AG20443 (cell line): ENCODE measurements at places on chromosomes 12 and 14.
A peak's percentile ranks its signal among the peaks of the same experiment; 100 is the strongest.

GRCh38 chr14:20830831-20831230 lies 28.2 kb upstream of the RNASE1 start:
- DNase-seq, result no peak

DNA sequence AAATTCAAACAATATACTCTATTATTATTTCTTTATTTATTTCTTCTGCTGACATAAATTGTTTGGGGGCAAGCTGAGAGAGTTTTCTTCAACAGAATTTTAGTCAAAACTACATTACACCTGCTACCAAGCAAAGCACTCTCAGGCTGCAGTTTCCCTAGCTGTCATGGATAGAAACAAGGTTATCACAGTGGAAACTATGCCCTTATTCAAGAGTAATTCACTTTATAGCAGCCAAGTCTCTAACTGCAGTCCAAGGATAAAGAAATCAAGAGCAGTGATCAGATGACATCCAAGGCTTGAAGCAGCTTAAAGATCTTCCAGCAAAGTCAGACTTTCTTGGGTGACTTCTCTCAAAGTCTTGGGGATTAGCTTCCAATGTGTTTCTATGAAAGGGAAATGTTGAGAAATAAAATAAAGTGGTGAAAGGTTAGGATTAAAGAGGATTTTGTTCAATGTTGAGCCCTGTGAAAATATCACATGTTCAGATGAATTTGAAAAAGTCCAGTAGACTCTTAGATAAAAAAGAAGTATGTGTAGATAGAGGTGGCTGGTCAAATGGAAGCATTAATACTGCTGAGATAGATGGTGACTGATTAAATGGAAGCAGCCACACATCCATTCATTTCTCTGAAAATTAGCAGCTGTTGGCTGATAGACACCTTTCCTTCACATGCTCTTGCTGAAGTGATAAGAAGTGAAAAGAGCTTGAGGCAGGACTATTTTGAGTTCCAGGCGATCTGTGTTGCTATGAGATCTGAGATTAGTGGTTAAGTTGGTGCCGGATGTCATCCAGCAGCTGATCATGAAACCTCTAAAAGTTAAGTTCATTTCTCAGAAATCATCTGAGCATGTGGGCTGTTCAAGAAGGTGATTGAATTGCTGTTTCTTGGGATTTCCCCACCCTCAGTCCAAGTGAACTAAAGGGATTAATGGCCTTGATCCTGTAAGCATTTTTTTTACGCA lies 257.8 kb upstream of the BTG1 start:
- no peak for DNase-seq

DNA sequence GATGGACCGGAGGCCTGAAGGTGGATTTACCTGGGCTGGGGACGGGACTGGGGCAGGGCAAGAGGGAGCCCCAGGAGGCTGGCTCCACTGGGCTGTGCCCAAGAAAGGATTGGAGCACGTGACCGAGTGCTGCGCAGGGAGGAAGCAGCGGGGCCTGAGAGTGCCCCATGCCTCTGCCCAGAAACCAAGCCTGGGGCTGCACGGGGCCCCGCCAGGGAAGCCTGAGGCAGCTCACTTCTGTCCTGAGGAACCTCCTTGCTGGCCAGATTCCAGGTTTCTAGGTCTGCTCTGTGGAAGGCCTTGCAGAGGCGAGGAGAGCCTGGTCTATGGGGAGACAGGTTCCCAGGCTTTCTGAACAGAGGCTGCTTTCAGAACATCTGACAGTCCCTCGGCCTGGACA lies 10.4 kb downstream of the NGB start:
- DNase-seq, result no peak

GRCh38 chr12:49707812-49708147 lies 575 bp upstream of the FMNL3 start:
- DNase-seq, result no peak

DNA sequence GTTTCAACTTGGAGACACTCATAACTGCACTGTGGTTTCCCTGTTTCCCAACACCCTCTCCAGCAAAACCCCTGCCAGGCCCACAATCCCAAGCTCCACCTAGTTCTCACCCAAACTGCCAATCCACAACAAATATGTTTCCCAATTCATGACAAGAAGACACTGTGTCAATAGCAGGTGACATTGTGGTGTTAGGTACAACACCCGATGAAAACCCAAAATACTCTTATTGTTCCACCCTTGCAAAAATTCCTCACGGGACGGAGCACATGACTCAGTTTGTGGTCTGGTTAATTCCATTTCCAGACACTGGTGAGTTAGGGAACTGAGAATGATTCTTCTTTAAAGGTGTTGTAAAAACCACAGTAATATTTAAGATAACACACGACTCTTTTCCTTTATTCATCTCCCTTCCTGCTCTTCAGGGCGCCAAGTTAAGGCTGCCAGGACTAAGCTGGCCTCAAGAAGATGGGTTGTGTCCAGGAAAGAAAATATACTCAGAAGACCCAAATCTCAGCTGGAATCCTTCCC lies 735.5 kb downstream of the MED13L start:
- DNase-seq, result no peak

DNA sequence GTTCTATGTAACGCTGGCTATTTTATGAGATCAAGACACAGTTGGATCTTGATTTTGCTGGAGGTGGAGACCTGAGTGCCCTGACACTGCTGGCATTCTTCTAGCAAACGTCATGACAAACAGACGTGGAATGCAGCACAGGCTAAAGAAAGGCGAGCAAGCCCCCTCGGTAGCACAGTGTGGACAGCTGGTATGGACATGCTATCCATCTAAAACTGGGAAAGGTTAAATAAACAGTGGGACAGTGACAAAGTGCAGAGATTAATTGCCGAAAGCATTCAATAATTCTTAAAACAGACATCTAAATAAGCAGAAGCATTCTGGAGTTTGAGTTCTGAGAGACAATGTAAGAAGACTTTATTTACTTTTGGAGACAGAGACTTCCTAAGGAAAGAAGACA lies 237.2 kb downstream of the FBXL14 start:
- DNase-seq, result peak; percentile 25

- no peak for DNase-seq
Observed at GRCh38 chr14:95835121-95835730, 41.4 kb upstream of the TUNAR start.

- peak; percentile 26 for DNase-seq
Observed at GRCh38 chr12:101698800-101699347, 1.4 kb downstream of the CHPT1 start.

DNA sequence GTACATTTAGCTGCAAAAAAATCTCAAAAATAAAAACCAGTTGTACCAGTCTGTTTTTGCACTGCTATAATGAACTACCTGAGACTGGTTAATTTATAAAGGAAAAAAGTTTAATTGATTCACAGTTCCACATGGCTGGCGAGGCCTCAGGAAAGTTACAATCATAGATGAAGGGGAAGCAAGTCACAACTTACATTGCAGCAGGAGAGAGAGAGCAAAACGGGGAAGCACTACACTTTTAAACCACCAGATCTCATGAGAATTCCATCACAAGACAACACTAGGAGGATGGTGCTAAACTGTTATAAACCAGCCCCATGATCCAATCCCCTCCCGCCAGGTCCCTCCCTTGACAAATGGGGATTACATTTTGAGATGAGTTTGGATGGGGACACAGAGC lies 186.0 kb downstream of the TMTC3 start:
- DNase-seq, result no peak

- DNase-seq, result no peak
Observed at GRCh38 chr14:84085493-84085892, 1444.5 kb upstream of the FLRT2 start.

- DNase-seq, result no peak
Observed at GRCh38 chr12:120703311-120703942, 6.8 kb upstream of the UNC119B start.

DNA sequence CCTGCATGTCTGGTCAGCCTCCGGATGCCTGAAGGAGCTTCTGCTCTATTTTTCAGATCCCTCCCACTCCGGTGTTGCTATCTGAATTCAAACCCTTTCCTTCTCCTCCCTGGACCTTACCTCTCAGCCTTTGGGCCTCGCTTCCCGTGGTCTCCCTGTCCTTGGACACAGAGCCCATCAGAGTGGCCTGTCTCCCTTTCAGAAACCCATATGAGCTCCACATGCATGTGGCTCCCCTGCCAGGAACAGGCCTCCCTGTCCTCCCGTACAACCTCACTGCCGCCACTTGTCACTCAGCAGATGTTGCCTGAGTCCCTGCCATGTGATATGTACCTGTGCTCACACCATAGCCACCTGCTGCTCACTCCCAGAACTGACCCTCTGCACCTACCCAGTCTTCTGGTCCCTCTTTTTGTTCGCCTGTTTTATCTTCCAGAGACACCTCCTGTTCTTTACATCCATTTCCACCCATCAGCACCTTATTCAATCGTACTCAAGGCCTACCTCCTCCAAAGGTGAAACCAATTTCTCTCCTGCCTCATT lies 182.5 kb downstream of the ZFP36L1 start:
- DNase-seq, result no peak

GRCh38 chr14:79473651-79474050 lies 737.7 kb downstream of the DIO2 start:
- DNase-seq, result no peak

- DNase-seq, result no peak
Observed at GRCh38 chr12:46958053-46958452, 121.4 kb upstream of the PCED1B start.

GRCh38 chr12:108618079-108618952 lies 15.4 kb downstream of the SELPLG start:
- DNase-seq, result peak; percentile 88

DNA sequence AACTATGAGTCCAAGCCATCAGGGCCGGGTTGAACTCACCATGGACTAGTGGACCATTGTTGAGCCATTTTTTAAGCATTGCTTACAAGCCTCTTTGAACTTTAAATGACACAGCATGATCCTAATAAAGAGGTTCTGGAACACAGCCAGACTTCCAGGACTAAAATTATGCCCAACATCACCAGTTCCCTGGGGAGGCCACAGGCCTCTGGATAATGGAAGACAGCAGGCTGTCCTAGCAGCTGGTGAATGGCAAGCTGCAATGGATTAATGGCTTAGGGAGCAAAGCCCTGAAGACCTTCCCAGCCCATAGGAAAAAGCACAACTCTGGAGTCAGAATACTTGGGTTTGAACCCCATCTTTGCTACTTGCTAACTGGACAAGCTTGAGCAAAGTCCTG lies 71.3 kb downstream of the FLRT2 start:
- DNase-seq, result no peak

GRCh38 chr14:61396279-61396678 lies 74.9 kb downstream of the PRKCH start:
- DNase-seq, result no peak
